ENCODE measurements at places on chromosomes 7 and 10.

DNA sequence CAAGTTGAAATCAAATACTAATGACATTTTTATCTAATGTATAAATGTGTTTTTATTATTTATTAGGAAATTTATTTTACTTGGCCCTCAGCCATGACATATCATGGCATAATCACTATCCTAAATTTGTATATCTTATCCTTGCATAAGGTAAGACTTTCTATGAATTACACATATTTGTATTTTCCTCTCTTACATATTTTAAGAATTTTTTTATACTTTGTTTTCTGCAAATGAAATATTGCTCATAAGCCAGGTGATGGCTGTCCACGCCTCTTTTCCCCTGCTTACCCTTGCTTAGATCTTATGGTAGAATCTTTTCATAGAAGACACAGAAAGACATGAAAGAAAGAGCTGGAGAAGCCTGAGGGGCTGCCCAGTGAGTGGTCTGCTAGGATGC lies 48.2 kb downstream of the IKZF1 start:
- no peak for DNase-seq

DNA sequence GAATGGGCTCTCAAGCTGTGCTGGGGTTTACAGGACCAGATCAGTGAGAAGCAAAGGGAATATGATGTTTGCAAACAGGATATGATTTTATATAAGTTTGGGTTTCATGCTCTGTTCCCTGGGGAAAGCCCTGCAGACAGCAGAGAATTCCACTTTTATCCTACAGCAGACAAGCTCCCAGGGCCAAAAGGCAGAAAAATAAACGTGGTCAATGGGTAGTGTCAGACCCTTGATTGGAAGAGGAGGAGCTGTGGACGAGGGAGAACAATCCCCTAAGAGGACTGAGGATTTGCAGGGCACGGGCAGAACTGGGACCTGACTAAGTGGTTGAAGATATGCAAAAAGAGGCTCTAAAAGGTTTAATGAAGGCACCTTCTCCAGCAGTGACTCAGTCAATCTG lies 275.3 kb downstream of the HDAC9 start:
- DNase-seq: no peak

DNA sequence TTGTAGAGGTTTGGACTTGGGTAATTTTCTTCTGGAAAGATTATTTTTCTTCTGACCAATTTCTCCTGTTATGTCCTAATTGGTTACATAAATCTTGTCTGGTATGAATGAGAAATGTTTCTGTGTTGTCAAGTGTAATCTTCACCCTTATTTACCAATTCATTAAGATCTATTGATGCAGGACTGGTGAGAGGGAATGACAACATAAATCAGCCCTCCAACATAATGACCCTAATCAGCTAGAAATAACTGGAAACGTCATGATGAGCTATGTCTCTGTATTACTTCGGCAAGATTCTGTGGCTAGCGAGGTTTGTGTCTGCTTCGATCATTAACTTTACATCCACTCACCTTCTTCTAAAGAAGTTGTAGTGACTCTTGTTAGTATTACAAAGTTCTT lies 3.5 kb downstream of the FOXP2 start:
- DNase-seq: no peak

GRCh38 chr7:4748231-4748681 lies 27.2 kb upstream of the AP5Z1 start:
- no peak for DNase-seq

DNA sequence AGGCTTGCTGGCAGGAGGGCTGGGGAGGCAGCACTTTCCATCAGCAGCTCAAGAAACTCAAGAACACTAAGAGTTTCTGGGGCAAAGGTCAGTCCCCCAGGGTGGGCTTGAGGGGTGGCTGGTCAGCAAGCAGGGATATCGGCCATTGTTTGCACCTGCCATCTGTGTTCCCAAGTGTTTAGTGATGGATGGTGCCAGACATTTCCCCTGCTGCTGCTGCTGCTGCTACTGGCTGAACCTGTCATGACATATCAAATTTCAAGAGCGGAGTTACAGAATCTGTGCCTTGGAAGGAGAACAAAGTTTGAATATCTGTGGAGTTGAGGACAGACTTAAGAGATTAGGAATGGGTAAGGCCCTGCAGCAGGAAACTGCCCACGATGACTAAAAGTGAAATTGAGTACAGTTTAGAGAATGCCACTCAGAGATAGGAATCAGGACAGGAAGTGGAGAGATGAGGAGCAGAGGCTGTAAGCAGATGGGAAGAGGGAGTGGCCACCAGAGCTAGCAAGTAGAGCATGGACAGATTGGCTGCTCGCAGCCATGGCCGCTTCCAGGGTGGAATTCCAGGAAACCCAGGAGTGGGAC lies 39.2 kb upstream of the PPP1R3C start:
- no peak for DNase-seq

DNA sequence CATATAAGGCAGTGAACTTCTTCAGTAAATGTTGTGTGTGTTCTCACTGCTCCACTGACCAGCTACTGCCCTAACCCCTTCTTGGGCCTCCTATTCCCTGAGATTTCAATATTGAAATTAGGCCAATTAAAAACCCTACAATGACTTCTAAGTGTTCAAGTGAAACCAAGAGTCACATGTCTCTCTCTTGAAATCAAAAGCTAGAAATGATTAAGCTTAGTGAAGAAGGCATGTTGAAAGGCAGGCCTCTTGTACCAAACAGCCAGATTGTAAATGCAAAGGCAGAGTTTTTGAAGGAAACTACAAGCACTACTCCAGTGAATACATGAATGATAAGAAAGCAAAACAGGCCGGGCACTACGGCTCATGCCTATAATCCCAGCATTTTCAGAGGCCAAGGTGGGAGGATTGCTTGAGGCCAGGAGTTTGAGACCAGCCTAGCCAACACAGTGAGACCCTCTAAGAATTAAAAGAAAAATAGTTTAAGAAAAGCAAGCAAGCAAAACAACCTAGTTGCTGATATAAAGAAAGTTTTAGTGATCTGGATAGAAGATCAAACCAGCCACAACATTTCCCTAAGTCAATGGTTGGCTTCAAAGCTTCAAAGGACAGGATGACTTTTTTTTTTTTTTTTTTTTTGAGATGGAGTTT lies 22.3 kb downstream of the BRAF start:
- no peak for DNase-seq

- DNase-seq: no peak
These were observed 45.8 kb upstream of the AQP1 start for GRCh38 chr7:30865821-30866220.

GRCh38 chr7:42409296-42409695 lies 172.3 kb upstream of the GLI3 start:
- DNase-seq: no peak

DNA sequence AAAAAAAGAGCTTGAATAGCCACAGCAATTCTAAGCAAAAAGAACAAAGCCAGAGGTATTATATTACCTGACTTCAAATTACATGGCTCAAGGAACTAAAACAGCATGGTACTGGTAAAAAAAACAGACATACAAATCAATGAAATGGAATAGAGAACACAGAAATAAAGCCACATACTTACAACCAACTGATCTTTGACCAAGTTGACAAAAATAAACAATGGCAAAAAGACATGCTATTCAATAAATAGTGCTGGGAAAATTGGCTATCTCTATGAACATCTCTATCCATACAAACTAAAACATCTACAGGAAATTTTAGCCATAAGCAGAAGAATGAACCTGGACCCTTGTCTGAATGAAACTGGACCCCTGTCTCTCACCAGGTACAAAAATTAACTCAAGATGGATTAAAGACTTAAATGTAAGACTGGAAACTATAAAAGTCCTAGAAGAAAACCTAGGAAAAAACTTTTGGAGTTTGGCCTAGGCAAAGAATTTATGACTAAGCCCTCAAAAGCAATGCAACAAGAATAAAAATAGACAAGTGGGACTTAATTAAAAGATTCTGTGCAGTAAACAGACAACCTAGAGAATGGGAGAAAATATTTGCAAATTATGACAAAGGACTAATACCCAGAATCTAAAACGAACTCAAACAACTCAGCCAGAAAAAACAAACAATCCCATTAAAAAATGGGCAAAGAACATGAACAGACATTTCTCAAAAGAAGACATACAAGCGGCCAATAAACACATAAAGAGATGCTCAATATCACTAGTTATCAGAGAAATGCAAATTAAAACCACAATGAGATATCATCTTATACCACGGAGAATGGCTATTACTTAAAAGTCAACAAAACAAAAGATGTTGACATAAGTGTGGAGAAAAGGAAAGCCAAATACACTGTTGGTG lies 72.8 kb upstream of the DDC start:
- no peak for DNase-seq

DNA sequence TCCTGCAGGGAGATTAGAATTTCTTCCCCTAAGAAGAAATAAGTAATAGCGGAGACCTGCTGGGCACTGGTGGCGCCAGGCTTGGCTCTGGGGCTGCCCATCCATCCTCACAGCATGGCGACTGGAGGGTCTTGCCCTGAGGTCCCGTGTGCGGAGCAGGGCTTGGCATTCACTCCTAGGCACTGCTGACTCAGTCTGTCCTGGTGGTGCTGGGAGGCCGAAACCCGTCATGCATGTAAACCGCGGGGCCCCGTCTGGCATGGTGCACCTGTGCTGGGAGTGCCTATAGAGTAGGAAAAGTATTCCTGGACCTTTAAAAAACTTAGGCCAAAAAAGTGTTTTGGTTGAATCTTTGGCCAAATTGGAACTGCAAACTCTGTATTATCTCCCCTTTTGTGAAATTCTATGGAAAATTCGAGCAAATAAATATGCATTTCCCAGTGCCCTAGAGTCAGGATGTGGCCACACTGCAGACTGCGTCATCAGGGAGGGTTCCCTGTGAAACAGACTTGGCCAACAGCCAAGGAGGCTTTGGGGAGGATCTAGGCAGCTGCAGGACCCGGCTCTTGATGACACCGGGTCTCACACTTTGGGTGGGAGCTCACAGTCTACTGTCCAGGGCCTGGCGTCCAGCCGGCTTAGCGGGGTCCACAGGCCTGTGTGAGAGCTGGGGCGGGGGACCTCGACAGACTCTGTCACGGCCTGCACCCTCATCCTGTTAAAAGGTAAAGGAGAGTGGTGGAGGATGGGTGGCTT lies 122.3 kb downstream of the VIPR2 start:
- no peak for DNase-seq

- no peak for DNase-seq
These were observed 122.9 kb downstream of the NPY start for GRCh38 chr7:24406789-24407299.

DNA sequence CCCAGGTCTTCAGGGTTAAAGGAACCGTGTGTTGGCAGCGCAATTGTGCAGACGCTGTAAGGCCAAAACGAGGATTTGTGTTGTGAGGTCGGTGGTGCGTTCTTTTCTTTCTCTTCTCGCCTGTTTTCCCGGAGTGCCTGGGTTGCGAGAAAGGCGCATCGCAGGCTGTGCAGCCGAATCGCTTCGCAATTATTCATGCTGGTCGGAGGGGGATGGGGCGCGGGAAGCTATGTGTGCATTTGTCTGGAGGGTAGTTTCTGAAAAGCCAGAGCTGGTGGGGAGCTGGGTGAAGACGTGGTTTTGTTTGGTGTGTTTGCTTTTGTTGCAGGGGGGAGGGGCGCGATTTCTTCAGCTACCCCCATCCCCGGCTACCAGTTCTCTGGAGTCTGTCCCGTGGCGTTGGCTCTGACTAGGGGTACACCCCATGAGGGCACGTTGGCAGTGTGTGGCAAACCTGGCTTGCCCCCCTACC lies 2.1 kb downstream of the MXI1 start:
- DNase-seq: no peak

GRCh38 chr10:124064676-124065075 lies 28.7 kb downstream of the CHST15 start:
- no peak for DNase-seq

GRCh38 chr10:12308736-12309375 lies 40.5 kb upstream of the CAMK1D start:
- no peak for DNase-seq

DNA sequence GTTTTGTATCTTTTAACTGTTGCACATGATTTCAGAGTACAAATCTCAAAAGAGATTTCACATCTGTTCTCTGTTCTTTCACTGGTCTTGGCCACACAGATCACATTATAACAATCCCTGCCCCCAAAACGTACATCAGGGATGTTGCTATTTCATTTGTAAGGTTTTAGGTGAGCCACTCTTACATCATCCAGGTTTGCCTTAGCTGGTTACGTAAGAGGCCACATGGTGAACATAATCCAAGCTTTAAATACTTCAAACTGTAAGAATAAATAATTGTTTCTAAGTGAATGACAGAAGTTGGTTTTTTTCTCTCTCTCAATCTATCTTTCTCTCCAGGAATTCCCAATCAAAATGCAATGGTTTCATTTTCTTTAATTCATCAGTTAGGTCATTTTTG lies 245.9 kb upstream of the HGF start:
- DNase-seq: no peak

- DNase-seq: no peak
These were observed 108.5 kb downstream of the ZRANB1 start for GRCh38 chr10:125050383-125050782.

DNA sequence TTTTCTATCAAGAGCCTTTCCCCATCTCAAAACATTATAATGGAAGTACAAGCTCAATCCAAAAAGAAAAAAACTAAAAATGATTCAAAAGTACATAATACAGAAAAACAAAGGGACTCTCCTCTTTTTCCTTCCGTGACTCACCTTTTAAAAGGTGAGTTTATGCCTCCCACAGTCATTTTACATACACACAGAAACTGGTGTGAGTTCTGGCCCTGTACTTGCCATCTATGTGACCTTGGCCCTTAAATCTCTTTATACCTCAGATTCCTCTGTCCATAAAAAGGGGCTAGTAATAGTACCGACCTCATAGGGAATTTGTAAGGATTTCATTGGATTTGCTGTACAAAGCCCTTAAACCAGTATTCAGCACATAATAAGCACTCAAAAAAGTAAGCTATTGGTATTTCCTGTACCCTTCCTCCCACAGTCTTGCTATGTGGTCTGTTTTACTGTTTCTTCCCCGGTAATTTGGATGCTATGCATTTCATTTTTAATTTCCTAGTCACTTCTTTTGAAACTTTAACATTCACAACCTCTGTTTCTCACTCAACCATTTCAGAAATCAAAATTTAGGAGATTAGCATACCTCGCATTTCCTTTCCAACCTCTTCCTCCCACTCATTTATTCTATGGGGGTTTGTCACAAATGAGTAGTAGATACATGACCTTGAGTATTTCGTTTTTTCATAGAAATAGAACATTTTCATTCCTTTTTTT lies 39.0 kb downstream of the STK17A start:
- DNase-seq: no peak

DNA sequence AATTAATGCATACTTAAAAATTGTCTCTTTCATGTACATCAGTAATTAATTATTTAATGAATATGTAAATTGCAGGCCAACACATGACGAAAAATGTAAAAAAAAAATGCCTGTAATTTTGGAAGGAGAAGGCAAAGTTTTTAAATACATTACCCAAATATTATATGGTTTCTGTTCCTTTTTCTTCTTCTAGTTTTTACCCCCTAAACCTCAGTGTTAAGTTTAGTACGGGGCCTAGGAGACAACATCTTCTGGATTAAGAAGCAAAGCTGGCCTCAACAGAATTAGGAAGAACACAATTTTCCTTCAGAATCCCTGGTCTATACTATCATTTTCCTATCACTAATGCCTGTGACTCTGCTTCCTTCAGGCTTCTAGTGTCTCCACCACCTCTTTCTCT lies 459.3 kb upstream of the NRP1 start:
- DNase-seq: no peak

Measured in effector memory CD8-positive, alpha-beta T cell (primary cell).